Cardiac muscle cell (in vitro differentiated cells and primary cell): ENCODE measurements at places on chromosomes 13 and 19. TPM values are rescaled to one million over a fixed set of nuclear protein-coding genes. Genes with fewer than 3 reads are reported as not detected.

Gene GRIN2D
- 3.5 and 3.9 TPM in 2 replicates for polyA plus RNA-seq

Gene PRSS57
- polyA plus RNA-seq, result 0.22 TPM in 1 of 2 replicates, not detected in the other

Gene GSX1
- polyA plus RNA-seq, result not detected in 2 replicates

Gene ZNF85
- polyA plus RNA-seq, result 9.4 and 10.8 TPM in 2 replicates

Gene METTL21C
- polyA plus RNA-seq, result not detected in 2 replicates

Gene ZNF20
- 2.8 and 3.8 TPM in 2 replicates for polyA plus RNA-seq

DNA sequence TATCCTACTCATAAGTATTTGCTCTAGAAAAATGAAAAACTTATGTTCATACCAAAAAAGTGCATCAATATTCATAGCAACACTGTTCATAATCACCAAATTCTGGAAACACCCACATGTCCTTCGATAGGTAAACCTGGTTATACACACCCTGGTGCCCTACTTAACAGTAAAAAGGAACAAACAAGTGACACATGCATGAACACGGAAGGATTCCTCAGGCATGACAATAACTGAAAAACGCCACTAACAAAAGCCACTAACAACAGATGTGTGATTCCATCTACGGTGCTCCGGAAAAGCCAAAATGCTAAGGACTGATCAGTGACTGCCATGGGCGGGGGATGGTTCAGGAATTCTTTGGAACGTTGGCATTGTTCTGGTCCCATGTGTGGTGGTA is 65.5 kb downstream of the STK24 start:
- no peaks in the 10 kb centered on the region for H3K36me3 ChIP-seq
- no peak overlapping the region for H3K27ac ChIP-seq
- peaks cover 34% of the 10 kb centered on the region for H3K4me1 ChIP-seq
- H3K4me3 ChIP-seq, result no peak overlapping the region
- DNase-seq, result no peak

DNA sequence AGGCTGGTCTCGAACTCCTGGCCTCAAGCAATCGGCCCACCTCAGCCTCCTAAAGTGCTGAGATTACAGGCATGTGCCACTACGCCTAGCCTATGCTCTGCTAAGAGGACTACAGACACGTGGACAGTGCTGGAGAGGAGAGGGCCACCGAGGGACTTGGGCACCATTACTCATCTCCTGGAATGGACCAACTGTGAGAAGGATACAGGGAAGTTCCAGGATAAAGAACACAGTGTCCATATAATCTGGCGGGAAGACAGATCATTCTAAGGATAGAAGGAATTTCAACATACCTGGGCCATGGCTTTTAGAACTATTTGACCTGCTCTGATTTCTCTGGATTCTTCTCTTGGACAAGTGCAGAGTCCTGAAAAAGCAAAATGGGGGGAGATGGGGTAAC is 12.8 kb downstream of the ZNF565 start:
- H3K27me3 ChIP-seq, result no peaks in the 10 kb centered on the region
- H3K4me1 ChIP-seq, result no peaks in the 10 kb centered on the region
- H3K36me3 ChIP-seq, result no peaks in the 10 kb centered on the region
- no peak overlapping the region for H3K4me3 ChIP-seq
- H3K27ac ChIP-seq, result no peak overlapping the region
- no peak for DNase-seq

DNA sequence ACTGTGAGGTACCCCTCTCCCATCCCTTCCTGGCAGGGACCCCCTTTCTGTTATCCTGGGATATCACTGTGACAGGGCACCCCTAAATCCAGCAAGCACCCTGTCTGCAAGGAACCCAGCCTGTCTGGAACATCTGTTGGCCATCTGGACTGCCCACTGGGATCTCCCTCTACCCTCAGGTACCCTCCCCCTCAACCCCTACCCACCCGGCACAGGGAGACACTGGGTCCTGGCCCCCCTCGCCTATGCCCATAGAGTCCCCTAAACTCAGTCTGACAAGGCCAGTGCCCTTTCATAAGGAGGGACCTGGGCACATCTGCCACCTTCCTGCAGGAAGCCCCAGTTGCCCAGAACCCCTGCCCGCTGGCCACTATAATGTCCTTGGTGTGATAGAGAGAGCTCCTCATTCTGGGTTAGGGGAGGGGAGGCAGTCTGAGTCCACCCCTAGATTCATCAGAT is 2.8 kb upstream of the SLC27A5 start:
- H3K36me3 ChIP-seq, result peaks cover 13% of the 10 kb centered on the region
- H3K27ac ChIP-seq, result no peak overlapping the region
- H3K27me3 ChIP-seq, result no peaks in the 10 kb centered on the region
- H3K4me3 ChIP-seq, result peak overlapping the region; percentile 36

DNA sequence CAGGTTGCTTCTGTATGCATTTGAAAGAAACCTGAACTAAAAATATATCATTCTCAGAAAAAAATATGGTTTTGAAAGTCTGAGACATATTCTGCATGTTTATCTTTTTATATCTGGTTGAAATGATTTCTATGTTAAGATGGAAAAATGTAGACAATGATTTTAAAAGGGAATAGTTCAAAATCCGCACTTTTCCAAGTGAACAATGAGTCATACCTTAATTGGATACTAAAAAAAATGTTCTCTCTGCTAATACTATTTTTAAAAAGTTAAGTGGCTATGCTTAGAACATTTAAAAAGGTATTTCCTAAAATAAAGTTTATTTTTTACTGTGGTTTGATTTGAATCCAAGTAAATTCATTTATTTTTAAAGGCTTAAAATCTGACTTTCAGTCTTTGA is 801.4 kb downstream of the SLITRK6 start:
- H3K4me1 ChIP-seq, result no peaks in the 10 kb centered on the region
- no peaks in the 10 kb centered on the region for H3K27me3 ChIP-seq
- H3K4me3 ChIP-seq, result no peak overlapping the region
- no peaks in the 10 kb centered on the region for H3K36me3 ChIP-seq
- no peak overlapping the region for H3K27ac ChIP-seq

DNA sequence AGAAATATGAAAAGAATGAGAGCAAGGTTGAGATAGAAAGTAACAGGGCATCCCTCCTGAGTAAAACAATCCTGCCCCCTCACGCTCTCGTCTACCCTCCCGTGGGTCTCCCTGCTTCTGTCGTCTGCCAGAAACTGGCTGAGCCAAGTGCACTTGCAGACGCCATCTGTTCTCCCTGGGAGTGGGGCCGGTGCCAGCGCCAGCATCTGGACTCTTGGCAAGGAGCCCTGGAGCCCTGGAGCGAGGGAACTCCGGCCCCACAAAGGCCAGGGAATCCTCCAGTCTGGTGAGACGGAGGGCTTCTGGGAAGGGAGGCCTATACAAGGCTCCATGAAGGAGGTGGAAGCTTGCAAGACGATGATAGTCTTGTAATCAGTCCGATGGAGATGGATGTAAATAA is 2.3 kb upstream of the TMEM91 start:
- no peaks in the 10 kb centered on the region for H3K36me3 ChIP-seq
- no peak for DNase-seq
- H3K27me3 ChIP-seq, result no peaks in the 10 kb centered on the region
- H3K4me3 ChIP-seq, result no peak overlapping the region

- no peaks in the 10 kb centered on the region for H3K27me3 ChIP-seq
- peaks cover 16% of the 10 kb centered on the region for H3K4me1 ChIP-seq
- H3K4me3 ChIP-seq, result no peak overlapping the region
- H3K27ac ChIP-seq, result peak overlapping the region; percentile 34
- no peaks in the 10 kb centered on the region for H3K36me3 ChIP-seq
These were observed 90.5 kb downstream of the RNASEH2B start for GRCh38 chr13:51000061-51000460.

GRCh38 chr19:590396-590745 is 690 bp downstream of the HCN2 start:
- H3K27ac ChIP-seq, result no peak overlapping the region
- H3K4me1 ChIP-seq, result peaks cover 2% of the 10 kb centered on the region
- no peaks in the 10 kb centered on the region for H3K36me3 ChIP-seq
- DNase-seq, result peak; percentile 57
- peak overlapping the region; percentile 24 for H3K4me3 ChIP-seq
- peaks cover 48% of the 10 kb centered on the region for H3K27me3 ChIP-seq

DNA sequence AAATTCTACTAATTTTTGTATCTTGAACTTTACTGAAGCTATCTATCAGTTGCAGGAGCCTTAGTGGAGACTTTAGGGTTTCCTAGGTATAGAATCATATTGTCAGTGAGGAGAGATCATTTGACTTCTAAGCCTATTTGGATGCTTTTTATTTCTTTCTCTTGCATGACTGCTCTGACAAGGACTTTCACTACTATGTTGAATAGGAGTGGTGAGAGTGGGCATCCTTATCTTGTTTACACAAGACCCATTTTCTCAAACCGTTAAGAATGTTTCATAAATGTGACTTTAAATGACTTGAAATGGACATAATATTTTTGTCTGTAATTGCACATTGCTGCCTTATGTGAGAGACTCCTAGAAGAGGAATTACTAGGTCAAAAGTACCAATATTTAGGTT is 17.9 kb upstream of the CSNK1A1L start:
- no peak overlapping the region for H3K4me3 ChIP-seq
- no peaks in the 10 kb centered on the region for H3K27me3 ChIP-seq
- no peak overlapping the region for H3K27ac ChIP-seq
- no peak for DNase-seq
- no peaks in the 10 kb centered on the region for H3K4me1 ChIP-seq

DNA sequence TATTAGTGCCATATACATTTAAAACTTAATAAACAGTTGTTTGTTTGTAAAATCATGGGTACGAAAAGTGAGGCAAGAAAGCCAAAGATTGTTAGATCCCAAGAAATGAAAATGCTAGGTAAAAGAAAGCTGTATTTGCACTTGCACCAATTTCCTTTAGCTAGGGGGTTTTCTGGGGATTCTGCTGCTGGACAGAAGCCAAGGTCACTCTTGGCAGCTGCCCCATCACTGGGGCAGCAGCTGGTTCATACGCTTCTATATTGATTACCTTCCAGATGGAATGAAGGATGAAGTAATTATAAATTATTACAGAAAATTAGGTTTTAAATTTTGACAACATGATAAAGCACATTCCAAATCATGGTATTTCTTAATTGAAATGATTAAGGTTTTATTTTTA is 127.4 kb downstream of the SLITRK5 start:
- H3K27me3 ChIP-seq, result no peaks in the 10 kb centered on the region
- no peak overlapping the region for H3K4me3 ChIP-seq
- no peaks in the 10 kb centered on the region for H3K36me3 ChIP-seq
- no peak for DNase-seq

DNA sequence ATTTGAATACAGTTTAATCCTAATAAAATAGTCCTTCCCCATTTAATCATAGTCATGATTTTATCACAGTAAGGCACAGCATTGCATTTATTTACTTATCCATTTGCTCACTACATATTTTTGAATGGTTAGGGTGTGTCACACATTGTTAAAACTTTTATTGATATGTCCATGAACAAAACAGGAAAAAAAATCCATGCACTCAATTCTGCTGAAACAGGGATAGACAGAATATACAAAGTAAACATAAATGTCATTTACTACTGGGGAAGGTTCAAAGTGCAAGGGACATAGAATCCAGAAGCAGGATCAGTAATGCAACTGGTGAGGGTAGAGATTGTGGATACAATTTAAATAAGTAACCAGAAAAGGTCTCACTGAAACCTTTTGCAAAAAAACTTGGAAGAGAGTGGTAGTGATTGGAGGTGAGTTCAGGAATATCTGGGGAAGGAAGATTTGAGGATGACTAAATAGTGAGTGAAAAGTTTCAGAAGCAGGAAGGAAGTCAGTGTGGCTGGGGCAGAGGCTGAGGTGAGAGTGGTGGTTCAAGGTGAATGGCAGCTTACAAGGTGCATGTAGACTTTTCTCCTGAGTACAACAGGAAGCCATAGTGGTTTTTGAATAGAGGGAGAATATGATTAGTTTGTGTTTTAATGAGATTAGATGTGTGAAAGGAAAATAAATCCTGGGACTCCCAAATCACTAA is 387.2 kb upstream of the ATXN8OS start:
- no peak for DNase-seq
- no peak overlapping the region for H3K27ac ChIP-seq
- no peaks in the 10 kb centered on the region for H3K36me3 ChIP-seq
- no peaks in the 10 kb centered on the region for H3K4me1 ChIP-seq
- H3K27me3 ChIP-seq, result no peaks in the 10 kb centered on the region
- H3K4me3 ChIP-seq, result no peak overlapping the region

DNA sequence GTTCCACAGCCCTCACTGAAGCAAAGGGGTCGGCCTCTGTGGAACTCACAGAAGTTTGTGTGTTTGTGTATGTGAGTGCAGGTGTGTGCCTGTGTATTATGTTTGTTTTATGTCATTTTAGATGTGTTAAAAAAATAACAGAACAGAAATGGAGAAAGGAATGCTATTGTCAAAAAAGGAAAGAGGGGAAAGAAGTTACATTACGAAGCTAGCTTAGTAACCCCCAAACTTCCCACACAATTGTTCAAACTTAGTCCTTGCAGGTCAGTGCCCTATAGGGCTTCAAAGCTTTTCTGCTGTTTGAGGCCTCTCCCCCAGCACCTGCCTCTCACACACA is 1505.6 kb upstream of the SLC10A2 start:
- no peak for DNase-seq
- no peaks in the 10 kb centered on the region for H3K36me3 ChIP-seq
- no peak overlapping the region for H3K27ac ChIP-seq
- H3K27me3 ChIP-seq, result no peaks in the 10 kb centered on the region

GRCh38 chr13:109451726-109452125 is 334.7 kb downstream of the IRS2 start:
- no peaks in the 10 kb centered on the region for H3K36me3 ChIP-seq
- H3K4me1 ChIP-seq, result no peaks in the 10 kb centered on the region
- no peak overlapping the region for H3K4me3 ChIP-seq
- DNase-seq, result no peak
- no peak overlapping the region for H3K27ac ChIP-seq

DNA sequence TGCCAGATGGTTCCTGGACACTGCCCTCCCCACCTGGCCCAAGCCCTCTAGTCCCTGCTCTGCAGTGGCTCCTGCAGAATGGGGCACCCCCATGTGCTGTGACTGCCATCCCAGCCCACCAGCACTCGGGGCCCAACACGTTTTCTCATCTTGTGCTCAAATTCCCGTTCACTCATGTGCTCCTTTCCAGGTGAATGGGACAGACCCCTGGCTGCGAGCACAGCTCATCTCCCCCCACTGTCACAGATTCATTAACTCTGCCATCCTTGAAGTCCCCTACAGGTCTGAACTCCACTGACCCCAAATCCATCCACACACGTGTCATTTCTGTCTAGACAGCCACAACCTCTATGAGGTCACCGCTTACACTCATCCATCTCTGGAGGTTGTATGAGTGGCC is 23.6 kb downstream of the TUBA3C start:
- H3K36me3 ChIP-seq, result no peaks in the 10 kb centered on the region
- no peaks in the 10 kb centered on the region for H3K4me1 ChIP-seq
- H3K27me3 ChIP-seq, result no peaks in the 10 kb centered on the region
- DNase-seq, result no peak
- no peak overlapping the region for H3K27ac ChIP-seq

DNA sequence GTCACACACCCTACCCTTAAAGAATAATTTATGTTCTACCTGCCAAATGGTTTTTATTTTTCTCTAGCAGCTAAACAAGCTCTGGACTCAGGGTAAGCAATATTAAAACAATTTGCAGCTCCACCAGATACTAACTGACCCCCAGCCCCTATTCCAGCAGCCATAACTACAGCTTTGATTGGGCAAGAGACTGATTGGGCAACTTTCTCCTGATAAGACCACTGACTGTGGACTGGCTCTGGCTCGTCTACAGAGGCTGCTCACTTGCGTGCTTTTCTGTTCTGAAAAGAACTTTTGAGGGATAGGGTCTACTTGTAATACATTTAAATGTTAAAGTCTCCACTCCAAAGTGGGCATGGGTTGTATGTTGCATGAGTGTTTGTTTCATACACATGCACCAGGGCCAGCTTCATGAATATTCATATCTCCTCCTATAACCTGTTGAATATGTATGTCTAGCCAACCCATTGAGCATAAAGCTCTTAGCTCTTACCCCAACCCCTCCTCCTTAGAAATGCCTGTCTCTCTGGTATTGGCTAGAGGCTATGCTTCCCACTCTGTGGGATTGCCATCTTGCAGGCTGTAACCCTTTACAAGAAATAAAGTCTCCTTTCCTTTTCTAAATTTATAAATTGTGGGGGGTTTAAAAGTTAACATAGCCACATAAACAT is 19.9 kb downstream of the OR7A5 start:
- H3K27me3 ChIP-seq, result no peaks in the 10 kb centered on the region
- no peak overlapping the region for H3K27ac ChIP-seq
- H3K4me3 ChIP-seq, result no peak overlapping the region
- no peak for DNase-seq
